Small intestine (tissue), 16 donors: ENCODE measurements at places on chromosomes 6 and 20.

DNA sequence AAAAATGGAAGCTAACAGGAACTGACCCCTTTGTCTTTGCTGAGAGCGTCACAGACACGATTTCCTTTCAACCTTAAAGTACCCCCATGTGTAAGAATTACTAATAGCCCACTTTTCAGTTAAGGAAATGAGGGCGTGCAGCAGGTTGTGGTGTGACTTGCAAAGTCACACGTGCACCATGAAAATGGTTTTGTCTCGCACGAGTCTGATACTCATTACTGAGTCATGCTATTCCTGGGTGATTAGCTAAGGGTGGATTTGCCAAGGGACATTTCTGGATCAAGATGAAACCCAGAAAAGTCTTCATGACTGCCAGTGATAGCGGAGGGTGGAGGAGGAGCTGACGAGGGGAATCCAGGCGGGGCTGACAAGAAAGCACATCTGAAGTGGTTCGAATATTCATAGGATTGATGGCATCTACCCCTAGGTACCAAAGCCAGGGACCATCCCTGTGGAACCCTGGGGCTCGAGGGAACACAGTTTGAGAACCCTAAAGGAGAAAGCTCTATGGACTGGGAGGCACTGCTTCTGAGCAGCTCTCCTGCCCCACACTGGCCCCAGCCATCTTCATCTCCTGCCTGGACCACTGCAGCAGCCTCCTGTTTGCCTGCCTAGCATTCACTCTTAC is 12.1 kb upstream of the NFATC2 start:
- no peak for DNase-seq

- DNase-seq, result peak; percentile 81
Observed at GRCh38 chr20:44909872-44910689, at the start of gene PABPC1L. PABPC1L (plus strand) TSS chr20:44910060; CDS start chr20:44910144, 84 bp downstream.

- DNase-seq, result no peak
Observed at GRCh38 chr6:12173181-12173580, 117.0 kb upstream of the EDN1 start.

- DNase-seq, result no peak
Observed at GRCh38 chr6:12335131-12335527, 45.0 kb downstream of the EDN1 start.

DNA sequence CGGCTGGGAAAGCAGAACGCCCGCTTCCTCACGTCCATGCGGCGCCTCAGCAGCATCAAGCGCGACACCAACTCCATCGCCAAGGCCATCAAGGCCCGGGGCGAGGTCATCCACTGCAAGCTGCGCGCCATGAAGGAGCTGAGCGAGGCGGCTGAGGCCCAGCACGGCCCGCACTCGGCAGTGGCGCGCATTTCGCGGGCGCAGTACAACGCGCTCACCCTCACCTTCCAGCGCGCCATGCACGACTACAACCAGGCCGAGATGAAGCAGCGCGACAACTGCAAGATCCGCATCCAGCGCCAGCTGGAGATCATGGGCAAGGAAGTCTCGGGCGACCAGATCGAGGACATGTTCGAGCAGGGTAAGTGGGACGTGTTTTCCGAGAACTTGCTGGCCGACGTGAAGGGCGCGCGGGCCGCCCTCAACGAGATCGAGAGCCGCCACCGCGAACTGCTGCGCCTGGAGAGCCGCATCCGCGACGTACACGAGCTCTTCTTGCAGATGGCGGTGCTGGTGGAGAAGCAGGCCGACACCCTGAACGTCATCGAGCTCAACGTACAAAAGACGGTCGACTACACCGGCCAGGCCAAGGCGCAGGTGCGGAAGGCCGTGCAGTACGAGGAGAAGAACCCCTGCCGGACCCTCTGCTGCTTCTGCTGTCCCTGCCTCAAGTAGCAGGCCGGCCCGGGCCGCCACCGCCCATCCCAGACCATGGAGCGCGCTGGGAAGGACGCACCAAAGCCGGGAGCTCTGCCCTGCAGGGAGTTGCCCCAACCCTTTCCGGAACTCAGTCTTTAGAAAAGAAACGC is 36.7 kb downstream of the STX11 start:
- DNase-seq, result no peak
